Brain (organoid and tissue), 16 donors: ENCODE measurements at places on chromosomes 1 and 21.

- no peak for DNase-seq
Observed at GRCh38 chr1:26922431-26922729, 837 bp downstream of the NUDC start.

DNA sequence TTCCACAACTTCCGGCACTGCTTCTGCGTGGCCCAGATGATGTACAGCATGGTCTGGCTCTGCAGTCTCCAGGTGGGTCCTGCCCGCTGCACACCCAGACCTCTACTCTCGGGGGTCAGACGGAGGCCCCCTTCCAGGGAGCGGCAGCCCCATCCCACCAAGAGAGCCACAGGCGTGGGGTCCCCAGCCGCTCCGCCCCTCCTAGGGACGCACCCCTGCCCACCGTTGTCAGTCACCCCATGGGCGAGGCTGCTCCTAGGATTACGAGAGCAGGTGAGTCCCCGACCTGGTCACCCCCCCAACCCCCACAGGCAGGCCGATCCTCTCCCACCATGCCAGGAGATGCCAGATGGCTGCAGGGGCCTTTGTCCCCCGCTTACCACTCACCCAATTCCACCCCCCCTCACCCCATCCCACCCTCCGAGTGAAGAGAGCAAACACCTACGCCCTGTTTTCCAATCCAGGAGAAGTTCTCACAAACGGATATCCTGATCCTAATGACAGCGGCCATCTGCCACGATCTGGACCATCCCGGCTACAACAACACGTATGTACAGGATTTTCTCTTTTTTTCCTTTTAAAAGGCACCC, 107.0 kb downstream of the PDE9A start:
- no peak for DNase-seq

DNA sequence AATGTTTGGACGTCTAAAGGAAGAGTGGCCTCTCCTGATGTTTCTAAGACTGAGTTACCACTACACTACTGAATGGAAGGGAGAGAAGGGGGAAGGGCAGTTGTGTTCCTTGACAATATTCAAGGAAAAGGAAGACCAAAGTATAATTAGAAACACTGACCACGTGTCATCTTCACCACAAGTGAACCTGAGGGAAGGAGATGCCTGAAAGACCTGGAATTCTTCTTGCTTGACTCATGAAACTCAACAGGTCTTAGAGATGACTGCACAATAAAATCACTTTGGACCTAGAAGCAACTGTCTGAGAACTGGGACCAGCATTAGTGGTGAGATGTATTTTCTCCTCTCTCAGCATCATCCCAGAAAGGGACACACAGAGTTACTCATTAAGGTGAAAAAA, 56.7 kb downstream of the PTPN14 start:
- DNase-seq = no peak

DNA sequence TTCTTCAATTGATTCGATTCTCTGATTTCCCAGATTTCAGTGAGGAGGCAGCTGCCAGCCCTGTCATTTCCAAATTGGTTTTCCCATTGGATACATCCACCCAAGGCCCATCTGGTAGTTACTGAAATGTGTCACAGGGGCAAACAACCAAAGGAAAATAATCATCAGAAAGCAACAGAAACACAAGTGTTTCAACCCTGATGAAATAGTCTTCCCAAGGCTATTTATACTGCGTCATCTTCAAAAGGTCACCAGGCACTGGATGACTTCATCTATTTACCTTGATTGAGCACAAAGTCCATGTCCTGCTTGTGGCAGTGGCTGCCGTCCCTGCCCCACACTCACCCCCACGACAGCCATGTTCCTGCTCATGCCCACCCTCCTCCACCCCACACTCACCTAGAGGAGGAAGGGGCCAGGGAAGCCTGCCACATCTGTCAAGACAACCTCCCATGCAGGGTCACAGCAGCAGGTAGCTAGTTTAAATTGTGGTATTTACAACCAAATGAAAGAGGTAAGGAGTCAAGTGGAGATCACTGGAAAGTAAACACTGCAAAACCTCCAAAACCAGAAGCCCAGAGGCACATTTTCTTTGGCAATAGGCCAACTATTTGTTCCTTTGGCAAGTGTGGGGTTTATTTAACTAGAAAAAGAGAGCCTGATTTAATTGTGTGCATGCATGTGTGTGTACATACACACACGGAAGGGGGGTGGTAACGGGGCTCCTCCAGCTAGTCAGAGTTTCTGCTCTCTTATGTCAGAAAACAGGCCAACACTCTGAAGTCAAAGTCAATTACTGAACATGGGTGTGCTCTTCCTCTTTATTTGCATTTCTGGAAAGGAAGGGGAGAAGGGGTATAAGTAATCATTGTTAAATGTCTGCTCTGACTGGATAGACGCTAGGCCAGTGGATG, 49.5 kb upstream of the RAB4A start:
- peak; percentile 38 for DNase-seq

- DNase-seq = peak; percentile 73
Observed at GRCh38 chr1:109253803-109254620, 4.7 kb downstream of the CELSR2 start.
